ENCODE measurements at places on chromosomes 3 and 15.

- no peak for DNase-seq
Observed at GRCh38 chr15:59063042-59063441, 41.9 kb upstream of the CCNB2 start.

DNA sequence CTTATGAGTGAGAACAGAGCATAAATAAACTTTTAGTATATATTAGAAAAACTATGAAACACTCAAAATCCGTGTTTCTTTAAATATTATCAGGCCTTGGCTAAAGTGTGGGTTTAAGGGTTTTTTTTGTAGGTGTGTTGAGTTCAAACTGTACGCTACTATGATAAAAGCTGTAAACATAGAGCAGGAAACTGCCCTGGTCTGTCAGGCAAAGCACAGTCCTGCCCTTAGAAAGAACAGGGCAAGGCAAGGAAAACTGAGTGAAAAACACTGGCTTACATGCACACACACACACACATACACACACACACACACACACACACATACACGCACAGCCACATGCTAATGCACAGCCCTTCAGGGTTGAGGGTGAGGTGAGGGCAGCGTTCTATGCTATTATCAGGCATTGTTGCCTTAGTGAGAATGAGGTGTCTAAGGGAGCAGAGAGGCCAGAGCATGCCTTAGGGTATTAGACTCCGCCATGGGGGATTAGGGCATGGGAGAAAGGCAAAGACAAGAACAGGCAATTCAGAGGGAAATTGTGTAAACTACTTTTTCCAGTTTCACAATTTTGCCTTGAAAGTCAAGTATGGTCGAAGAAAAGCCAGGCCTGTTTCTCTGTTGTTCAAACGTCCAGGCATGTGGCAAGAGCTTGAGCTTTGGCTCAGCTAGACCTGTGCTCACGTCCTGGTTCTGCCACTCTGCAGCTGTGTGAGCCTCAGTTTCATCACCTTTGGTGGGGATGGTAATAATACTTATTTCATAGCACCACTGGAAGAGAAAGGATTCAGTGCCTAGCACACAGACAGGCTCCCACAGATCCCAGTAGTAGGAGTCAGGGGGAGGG, 36.3 kb upstream of the TPM1 start:
- no peak for DNase-seq

GRCh38 chr3:143351895-143352608, 232.5 kb downstream of the CHST2 start:
- DNase-seq: no peak

DNA sequence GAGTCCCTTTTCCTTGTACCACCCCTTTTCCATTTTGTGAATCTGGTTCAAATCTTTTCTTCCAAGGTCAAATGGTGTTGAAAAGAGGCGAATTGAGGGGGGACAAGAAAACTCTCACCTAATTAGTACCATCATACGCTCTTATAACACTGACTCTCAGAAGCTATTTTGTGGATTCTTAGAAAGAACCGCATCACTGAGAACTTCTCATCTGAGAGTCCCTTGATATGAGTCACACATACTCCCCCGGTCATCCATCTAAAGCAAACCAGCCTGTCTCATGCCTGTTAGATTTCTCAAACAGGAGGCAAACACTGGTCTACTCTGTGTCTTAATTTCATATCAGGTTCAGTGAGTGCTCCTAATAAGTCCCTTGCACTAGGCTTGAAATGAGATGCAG, 76.5 kb upstream of the SPRED1 start:
- DNase-seq: no peak

DNA sequence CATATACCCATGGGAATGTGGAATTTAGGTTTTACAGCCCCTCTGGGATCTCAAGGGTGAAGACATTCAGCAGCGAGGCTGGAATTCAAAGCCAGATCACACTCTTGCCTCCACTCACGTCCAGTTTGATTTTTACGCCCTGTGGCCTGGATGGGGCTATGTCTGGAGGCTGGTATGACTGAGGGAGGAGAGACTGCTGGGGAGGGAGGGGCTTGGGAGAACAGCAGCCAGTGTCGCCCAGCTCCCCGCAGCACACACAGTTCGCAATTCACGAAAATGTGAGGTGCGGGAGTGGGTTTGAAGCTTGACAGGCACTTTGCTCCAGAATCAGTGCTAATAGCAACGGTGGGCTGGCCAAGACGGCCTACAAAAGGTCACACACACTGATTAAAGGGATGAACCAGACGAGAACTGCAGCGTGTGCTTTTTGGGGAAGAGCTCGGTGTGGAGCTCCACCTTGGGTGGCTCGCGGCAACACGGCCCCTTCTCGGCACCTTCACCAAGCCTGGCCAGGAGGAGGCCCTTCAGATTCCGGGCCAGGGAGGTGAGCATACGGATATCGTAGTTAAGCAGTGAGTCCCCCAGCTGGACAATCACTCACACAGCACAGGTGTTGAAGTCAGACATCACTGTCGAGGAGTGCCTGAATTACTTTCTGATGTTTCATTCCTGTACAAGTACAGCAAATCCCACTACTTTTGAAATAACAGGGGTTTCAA, 16.4 kb downstream of the EHD4 start:
- no peak for DNase-seq

DNA sequence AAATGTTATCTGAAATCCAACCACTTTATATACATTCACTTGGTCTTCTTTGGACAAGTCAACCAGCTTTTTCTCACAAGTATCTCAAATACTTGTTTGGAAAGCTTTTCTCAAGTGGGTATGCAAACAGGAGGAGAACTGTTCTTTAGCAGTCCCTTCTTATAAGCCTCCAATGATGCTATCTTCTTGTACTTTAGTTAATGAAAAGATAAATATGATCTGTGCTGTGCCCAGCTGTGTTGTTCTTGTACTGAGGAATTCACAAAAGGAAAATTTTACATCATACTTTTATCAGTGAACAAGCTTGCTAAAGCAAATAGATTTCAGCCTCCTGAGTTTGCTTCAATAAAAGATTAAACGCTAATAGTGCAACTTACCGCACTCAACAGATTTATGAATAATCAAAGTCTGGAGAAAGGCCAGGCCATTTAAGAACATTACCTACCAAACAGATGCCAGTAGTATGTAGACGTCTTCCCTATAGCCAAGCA, 395.2 kb downstream of the MECOM start:
- DNase-seq: no peak
